ENCODE measurements at places on chromosomes 1 and 21.

DNA sequence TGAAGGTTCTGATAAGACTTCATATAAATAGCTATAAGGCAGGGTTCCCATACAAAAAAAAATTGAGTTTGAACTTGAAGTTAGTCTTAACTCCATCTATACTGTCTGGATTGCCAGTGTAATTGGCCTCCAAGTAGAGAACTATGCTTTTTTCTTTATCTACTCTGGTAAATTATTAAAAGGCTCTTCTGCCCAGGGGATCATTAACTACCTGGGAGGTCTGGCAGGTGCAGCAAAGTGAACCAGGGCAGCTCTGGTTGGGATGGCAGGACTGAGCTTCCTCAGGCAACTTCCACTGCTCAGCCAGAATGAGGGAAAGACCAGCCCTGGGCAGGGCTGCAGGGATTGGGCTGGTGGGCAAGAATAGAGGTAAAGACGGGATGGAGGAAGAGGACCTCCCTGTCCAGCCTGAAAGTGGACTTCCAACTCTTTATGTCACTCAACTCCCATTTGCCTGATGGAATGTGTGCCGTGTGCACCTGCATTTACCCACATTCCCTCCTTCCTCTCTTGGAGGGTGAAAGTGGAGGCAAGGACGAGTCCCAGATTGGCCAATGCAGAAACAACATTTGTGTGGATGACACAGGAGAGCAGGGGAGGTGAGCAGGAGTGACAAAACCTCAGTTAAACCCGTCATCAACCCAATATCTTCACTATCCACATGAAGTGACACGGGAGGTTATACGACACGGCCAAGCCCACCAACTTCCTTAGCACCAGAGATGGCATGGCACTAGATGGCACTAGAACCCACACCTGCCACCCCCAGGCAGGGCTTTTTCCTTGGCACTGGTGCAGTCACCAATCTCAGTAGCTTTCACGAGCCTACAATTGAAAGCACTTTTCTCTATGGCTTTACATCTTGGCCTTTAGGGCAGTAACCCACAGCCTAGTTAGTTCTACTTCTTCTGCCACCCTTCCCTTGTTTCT is 25.2 kb downstream of the CCN1 start:
- DNase-seq, result no peak

- no peak for DNase-seq
These were observed 15.9 kb upstream of the SLC6A9 start for GRCh38 chr1:44047131-44047530.

DNA sequence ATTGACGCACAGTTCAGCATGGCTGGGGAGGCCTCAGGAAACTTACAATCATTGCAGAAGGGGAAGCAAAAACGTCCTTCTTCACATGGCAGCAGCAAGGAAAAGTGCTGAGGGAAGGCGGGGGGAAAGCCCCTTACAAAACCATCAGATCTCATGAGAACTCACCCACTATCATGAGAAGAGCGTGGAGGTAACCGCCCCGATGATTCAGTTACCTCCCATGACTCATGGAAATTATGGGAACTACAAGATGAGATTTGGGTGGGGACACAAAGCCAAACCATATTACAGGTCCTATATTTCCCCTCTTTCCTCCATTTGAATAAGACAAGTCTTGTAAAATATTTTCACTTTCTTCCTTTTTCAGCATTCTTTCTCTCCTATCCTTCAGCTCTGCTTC is 7.7 kb upstream of the TTLL7 start:
- DNase-seq, result no peak

- DNase-seq, result no peak
These were observed 455.8 kb upstream of the VAMP3 start for GRCh38 chr1:7315316-7315715.

DNA sequence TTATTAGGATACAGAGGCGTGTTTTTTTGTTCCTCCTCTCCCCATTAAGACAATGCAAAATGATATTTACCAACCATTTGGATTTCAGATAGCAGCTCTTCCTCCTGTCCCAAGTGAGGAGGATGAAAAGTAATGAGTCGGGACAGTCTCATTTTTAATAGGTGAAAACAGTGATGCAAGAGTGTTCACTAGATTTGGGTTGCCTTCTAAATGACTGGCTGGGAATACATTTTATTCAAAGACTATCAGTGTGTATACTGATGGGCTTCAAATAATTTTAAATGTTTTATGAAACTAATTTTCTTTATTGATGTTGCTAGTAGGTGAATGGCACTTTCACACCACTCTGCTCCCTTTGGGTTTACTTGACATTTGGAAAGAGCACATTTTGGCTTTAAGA is 2.1 kb downstream of the RCOR3 start:
- DNase-seq, result no peak

DNA sequence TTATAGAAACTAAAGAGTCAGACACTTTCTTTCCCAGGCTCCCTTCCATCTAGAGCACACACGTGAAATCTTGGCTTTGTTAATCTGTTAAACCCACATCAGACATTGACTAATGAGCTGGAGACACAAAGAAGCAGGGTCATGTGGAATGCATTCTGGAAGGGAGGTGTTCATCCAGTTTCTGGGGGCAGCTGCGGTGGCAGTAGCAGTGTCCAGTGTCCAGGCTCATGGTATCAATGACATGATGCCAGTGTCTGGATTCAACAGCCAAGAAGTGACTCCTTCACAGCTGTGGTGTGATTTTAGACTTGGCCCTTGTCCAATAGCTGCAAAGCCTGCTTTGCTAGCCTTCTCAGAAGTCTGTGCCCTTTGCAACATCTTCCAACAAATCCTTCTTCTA is 95.2 kb downstream of the NTPCR start:
- no peak for DNase-seq

- no peak for DNase-seq
These were observed 75.2 kb downstream of the PAX7 start for GRCh38 chr1:18705811-18706210.
